ENCODE measurements at places on chromosomes 2 and 18.

DNA sequence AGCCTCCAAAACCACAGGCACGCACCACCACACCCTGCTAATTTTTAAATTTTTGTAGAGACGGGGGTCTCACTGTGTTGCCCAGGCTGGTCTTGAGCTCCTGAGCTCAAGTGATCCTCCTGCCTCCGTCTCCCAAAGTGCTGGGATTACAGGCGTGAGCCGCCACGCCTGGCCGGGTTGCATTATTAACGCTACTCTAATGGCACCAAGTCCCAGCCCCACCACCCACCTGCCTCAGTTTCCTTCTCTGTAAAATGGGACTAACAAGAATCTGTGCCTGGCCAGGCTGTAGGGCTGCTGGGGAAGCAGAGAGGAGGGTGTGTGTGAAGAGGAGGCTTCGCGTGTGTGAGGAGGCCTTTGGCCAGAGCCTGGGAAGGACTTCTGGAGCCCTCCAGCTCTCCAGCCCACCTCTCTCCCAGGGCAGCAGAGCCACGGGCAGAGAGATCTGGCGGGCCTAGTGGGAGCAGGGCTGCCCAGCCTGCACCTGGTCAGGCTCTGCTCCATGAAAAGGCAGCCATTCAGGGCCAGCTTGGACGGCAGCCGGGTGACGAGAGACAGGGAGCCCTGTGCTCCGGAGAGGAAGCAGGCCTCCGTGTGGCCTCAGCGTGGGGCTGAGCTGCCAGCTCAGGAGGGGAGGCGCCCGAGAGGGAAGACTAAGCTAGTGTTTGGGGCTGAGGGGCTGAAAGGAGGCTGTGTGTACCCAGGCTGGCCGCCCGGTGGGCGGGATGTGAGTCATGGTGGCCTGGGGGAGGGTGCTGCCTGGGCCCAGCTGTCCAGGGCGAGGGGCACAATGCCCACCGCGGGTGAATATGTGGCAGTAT, 7.4 kb upstream of the B3GNT7 start:
- DNase-seq, result no peak

DNA sequence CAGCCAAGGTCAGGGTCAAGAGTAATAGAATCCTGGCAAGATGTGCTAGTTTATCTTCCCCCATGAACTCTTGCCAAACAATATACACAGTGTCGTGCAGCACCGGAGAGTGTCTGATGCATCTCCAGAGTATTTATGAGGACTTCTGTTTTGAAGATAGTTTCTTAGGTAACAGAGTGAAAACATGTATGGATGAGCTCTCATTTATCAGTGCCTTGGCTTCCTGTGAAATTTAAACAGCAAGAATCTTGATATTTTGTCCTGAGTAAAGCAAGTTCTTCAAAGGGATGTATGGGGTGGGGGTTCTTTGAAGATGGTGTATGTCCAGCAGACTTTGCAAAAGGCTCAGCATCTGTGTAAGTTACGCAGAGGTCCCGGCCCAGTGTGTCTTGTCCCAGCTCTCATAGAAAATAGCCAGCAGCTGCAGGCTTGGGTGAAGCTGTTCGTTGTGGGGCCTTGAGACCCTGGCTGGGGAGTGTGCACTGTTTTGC, 361.0 kb upstream of the NT5C1B start:
- no peak for DNase-seq

DNA sequence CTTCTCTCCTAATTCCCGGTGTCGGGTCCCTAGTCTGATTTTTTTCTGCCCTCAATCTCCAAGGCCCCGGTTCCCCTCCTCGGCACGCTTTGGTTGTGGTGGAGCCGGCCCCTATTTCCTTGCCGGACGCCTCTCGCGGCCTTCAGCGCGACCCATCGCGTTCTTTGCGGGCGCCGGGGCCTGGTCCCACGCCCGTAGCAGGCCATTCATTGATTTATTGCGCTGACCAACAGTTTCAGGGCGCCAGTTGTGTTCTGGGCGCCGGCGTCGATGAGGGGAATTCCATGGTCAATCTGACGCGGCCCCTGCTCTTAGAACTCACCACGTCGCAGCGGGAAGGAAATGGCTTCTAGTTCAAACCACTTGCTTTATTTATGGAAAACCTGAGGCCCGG, 396 bp downstream of the CNOT9 start:
- peak; percentile 43 for DNase-seq

DNA sequence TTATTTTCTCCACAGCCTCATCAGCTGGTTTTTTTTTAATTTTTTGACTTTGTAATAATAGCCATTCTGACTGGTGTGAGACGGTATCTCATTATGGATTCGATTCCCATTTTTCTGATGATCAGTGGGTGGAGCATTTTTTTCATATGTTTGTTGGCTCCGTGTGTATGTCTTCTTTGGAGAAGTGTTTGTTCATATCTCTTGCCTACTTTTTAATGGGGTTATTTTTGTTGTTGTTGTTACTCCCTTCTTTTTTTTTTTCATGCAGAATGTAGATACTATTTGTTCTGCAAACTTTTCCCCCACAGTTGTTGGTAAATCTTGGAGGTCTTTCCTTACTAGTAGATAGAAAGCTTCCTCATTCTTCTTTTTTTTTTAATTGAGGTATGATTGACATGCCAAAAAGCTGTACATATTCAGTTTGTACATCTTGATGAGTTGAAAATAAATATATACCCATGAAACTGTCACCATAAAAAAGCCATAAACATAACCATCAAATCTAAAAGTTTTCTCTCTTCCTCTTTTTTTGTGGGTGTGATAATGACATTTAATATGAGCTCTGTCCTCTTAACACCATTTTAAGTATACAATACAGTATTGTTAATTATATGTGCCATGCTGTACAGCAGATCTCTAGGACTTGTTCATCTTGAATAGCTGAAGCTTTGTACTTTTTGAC, 21.8 kb upstream of the NT5DC4 start:
- no peak for DNase-seq

DNA sequence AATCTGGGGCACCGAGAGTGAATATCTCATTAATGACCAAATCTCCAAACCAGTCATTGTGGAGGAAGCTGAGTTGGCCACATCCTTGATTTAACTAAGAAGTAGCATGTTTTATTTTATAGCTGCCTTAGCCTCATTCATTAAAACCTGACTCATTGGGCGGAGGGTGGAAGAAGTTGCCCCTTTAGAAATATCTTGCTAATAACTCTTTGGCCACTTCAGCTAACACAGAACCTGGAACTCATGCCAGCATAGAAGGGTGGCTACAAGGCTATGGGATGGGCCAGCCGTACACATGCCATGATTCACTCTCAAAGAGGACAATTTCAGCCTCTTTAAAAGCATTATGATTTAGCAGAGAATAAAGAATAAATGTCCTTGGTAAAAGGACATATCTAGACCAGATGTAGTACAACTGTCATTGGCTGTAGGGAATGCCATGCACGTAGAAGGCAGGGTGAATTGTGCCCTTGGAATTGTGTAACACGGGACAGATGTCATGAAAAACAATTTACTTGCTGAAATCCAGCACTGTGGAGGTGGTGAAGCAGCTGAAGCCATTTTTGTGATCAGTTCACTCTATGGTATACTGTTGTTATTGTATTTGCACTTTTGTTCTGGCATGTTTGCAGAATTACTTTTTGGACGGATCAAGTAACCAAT, 330.0 kb downstream of the PLCL1 start:
- no peak for DNase-seq

GRCh38 chr2:29495536-29496060, 380.4 kb downstream of the CLIP4 start:
- DNase-seq, result no peak

GRCh38 chr2:175181877-175182308, 383 bp upstream of the ATP5MC3 start:
- DNase-seq, result no peak

DNA sequence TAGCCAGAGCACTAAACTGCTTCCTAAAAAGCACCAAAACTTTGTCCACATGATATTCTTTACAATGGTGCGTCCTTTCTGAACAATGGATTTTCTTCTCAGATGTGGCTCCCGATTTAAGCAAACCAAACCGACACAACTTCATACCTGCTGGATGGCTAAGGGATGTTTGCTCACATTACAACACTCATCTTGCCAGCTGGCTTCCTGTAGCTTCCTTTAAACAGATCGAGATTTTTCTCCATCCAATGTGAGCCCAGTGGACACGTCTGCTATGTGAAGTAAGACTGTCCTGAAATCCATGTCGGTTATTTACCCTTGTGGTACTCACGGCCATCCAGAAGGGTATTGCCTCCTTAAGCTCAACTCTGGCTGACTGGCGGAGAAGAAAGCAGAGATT, 126.5 kb downstream of the MAPK4 start:
- no peak for DNase-seq

DNA sequence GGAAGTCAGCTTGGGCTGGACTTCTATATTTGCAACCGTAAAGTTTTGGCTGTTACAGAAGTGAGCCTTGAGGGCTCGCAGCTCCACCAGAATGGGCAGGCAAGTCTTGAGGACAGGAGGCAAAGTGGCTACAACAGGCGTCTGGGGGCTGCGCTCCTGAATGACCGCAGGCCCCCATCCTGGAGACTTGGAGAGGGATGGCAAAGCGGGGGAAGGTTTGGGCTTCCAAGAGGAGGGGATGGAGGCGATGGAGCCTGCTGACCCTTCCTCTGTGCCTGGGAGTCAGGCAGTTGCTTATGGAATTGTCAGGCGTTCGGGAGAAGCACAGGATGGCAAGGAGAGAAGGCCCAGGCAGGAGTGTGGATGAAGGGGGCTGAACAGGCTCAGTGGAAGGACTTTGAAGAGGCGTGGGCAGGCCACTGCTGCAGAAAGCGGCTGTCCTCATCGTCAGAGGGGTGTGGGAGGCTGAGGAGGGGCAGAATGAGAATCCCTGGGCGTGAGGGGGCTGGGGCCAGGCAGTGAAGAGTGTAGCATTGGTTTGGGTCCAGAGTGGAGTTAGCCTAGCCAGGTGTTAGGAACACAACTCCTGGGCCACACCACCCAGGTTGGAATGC, 72.3 kb downstream of the INHBB start:
- no peak for DNase-seq

DNA sequence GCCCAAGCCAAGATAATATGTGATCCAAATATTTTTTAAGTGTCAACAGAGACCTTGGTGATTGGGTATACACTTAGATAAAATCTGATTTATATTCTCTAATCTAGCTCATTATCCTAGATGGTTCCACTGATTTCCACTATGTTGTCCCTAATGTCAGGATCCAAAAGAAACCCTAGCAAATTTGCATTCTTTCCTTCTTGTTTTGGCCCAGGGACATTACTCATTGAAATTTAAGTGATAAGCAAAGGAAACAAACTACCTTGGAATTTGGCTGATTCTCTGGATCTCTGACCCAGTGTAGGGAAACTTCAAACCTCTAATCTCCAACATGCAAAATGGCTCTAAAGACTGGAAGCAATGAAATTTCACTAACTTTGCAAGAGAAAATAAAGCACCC, 179.8 kb upstream of the MEIS1 start:
- DNase-seq, result no peak

GRCh38 chr18:2797951-2798350, 48.9 kb upstream of the EMILIN2 start:
- no peak for DNase-seq

DNA sequence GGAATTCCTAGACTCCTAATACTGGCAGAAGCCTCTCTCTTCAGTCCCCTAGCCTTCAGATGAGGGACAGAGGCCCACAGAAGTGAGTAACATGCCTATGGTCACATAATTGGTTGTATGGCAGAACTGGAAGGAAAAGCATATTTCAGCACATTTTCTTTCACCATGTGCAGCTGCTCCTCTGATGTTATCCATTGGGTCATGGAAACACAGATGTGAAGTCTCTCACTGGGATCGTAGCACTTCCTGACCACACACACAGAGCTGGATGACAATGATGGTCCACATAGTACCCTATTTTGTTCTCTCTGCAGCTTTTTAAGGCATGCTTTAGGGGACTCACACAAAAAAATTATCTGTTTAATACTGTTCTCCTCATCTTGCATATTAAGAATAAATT, 24.5 kb downstream of the MYO3B start:
- DNase-seq, result no peak

- DNase-seq, result no peak
These were observed 31.8 kb downstream of the NYAP2 start for GRCh38 chr2:225431105-225431863.

- no peak for DNase-seq
These were observed 407.4 kb downstream of the GRB14 start for GRCh38 chr2:164213916-164214315.

- DNase-seq, result peak; percentile 47
These were observed 38.1 kb downstream of the SNED1 start for GRCh38 chr2:241036397-241036963.

- no peak for DNase-seq
These were observed 2139.8 kb upstream of the CELF4 start for GRCh38 chr18:39705362-39705761.

- no peak for DNase-seq
These were observed 47.2 kb upstream of the CDC42EP3 start for GRCh38 chr2:37718515-37719161.

- no peak for DNase-seq
These were observed 39.7 kb downstream of the DHX57 start for GRCh38 chr2:38835990-38836389.

DNA sequence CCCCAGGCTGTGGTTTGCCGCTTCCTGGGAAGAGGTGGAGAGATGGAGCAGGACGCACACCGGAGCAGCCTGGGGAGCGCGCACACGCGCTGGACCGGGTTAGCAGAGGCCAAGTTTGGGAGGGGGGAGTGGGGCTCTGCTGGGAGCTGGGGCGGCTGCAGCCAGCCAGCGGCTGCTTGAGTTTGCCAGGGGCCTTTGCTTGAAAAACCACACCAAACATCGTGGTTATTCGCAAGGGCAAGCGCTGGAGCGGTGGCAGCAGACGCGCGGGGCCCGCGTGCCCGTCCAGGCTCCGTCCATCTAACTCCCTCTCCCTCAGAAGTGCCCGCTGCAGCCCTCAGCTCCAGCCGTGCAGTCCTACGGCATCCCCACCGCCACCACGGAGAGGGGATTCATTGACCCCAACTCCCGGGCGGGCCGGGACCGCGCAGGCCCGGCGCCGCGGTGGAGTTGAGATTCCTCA, 4.6 kb downstream of the PTGR3 start:
- DNase-seq, result no peak

DNA sequence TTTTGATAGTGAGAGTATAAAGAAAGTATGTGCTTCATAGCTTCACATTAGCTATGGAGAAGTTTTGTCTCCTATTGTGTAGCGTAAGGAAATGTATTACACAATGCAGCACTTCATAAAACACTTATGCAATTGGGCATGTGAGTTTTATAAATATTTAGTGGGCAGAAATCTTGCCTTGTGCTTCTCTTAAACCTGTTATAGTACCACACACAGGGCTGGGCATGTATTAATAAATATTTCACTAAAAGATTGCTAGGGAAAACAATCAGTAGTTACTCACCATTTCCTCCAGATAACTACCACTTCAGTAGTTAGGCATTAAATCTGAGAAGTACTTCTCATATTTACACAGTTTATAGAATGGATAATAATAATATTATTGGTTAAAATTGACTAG, 1080.8 kb upstream of the PIK3C3 start:
- no peak for DNase-seq

DNA sequence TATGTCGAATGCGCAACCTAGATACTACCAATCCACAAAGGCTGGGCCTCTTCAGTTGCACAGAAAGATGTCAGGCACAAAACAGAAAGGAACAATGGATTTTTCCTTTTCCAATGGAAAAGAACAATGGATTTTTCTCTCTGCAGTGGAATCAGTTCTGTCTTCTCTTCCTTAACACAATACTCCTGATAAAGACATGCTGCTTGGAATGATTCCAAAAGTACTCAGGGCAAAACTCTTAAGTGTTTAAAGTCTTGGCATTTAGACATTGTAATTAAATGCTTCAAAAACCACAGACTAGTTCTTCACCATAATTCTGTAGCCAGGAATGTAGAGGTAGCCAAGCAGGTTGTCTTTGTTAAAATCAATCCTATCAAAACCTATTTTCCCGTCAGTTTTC, 46.7 kb upstream of the FLACC1 start:
- DNase-seq, result no peak
